ENCODE measurements at places on chromosomes 2 and 18.
A peak's percentile ranks its signal among the peaks of the same experiment; 100 is the strongest.

- no peak for DNase-seq
Measured at GRCh38 chr2:168490015-168490874, 34.2 kb downstream of the CERS6 start.

DNA sequence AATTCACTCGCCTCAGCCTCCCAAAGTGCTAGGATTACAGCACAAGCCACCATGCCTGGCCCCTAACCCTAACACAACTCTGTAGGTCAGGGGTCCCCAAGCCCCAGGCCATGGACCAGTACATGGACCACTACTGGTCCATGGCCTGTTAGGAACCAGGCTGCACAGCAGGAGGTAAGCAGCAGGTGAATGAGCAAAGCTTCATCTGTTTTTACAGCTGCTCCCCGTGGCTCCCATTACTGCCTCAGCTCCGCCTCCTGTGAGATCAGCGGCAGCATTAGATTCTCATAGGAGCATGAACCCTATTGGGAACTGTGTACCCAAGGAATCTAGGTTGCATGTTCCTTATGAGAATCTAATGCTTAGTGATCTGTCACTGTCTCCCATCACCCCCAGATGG lies 201.7 kb downstream of the NRP2 start:
- DNase-seq = no peak

- no peak for DNase-seq
Measured at GRCh38 chr2:206193671-206194357, 34.1 kb downstream of the EEF1B2 start.

DNA sequence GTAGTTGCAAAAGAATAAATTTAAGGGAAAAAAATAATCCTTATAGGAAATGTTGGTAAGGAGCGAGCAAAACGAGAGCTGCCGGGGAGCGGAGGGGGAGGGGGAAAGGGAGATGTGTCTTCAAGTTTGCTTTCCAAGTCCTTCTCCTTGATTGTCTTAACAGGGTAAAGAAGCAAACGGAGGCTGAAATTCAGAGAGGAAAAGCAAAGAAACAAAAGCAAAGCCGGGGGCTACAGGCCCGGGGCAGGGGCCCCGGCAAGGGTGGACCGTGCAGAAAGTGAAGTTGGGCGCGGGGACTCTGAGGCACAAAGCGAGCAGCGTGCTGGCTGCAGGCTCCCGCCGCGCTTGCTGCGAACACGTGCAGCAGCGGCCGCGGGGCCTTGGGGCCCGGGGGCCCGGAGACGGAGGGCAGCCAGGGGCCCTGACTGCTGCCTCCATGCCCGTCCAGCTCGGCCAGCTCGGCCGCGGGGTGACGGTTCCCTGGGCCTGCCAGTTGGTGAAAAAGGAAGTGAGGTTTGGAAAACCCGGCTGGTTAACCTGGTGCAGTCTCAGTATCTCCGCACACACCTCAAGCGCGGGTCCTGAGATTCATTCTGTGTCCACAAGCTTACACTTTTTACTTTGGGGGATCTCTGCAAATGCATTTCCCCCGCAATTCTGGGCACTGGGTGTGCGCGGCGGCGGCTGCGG lies 4.1 kb downstream of the BCL11A start:
- peak; percentile 63 for DNase-seq

DNA sequence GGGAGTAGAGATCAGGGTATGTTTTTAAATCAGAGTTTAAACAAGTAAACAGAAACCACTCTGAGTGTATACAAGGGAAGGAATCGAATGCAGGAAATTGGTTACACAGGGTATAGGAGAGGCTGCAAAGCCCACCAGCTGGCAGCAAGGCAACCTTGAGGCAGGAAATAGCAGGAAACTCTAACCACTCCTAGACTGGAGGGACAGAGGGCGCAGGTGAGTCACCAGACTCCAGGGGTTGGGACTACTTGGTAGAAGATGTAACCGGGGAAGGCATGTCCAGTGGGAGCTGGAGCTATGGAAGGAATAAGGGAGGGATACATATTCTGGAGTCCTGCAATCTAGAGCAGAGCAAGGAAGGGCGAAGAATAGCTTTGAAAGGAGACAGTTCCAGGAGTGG lies 152.3 kb downstream of the MEIS1 start:
- no peak for DNase-seq

DNA sequence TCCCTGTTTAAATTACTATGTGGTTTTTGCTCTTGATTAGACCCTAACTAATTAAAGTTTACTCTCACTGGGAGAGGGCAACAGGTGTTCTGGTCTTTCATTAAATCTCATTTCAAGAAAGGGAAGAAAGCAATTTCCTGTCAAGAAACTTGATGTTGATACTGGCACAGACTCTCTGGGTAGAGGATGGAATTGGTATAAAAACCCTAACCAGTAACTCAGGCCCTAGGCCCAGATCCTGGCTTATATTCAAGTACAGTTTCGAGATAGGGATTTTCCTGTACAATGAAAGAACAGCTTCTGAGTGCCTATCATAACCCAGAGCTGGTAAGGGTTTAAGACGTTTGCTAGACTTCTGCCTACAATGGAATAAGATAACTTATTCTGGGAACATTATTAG lies 61.6 kb upstream of the ACYP2 start:
- DNase-seq = no peak

DNA sequence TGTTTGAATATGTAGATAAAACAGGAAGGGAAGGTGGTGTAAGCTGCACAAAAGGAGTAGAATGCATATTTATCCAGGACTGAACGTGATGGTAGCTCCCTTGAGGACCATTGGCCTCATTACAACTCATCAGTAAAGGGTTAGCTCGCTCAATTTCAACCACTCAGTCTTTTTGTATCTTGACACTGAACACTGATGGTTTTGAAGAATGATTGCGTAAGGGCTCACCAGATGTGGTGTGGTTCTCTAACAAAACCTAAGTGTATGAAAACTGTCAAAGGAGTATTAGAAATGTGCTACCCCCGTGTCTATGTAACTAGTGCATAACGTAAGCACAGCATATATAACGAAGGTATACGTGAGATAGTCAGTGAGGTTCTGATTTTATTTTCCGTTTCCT lies 272.4 kb upstream of the THSD7B start:
- no peak for DNase-seq

DNA sequence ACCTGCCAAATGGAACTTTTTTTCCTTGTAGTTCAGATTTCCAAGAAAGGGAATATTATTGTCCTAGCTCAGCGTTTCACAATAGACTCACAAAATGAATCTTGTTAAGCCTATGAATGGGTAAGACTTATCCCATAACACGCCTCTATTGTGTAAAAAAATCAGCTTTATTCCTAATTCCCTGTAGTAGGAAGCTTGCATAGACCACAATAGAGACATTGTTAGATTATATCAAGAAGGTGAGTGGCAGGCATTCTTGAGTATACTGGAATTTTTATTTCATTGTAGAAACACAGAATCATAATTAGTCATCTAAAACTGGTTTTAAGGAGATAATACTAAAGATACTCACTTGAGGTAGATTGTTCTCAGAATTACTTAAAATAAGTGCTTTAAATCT lies 46.5 kb upstream of the SLC30A6 start:
- no peak for DNase-seq

- no peak for DNase-seq
Measured at GRCh38 chr18:35478520-35479435, 19.0 kb downstream of the INO80C start.

DNA sequence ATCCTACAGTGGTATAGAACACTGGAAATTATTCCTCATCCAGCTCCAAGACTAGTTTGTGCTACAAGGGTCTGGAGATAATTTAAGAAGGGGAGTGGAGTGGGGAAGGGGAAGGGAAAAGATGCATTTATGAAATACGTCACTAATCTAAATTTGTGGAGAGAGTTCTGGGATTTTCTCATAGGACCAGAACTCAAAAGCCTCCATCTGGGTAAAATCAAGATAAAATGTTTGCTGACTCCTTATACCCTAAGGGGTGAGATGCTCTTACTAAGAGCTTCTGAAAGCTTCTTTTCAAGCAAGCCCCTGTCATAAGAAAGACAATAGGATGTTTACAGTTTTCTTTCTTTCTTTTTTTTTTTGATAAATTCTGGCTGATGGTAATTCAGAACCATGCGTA lies 88.5 kb upstream of the RBMS1 start:
- no peak for DNase-seq

DNA sequence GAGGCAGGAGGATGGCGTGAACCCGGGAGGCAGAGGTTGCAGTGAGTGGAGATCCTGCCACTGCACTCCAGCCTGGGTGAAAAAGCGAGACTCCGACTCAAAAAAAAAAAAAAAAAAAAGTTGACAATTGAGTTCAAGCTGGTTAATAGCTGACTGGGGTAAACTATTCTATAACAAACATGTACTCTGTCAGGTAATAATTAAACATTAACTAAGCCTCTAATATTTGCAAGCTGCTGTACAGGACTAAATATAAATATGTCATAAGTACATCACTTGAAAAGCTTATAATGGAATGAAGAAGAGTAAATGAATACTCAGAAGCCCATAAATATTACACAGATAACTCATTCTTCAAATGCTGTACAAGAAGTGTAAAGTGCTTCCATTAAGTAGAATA lies 190.4 kb upstream of the CRIM1 start:
- no peak for DNase-seq
